Activated CD4-positive, alpha-beta T cell treated with anti-CD3 and anti-CD28 coated beads for 24 hours (primary cell): ENCODE measurements at places on chromosomes 11 and 22.

GRCh38 chr22:19410941-19411689 lies 20.4 kb downstream of the HIRA start:
- no peak for DNase-seq

DNA sequence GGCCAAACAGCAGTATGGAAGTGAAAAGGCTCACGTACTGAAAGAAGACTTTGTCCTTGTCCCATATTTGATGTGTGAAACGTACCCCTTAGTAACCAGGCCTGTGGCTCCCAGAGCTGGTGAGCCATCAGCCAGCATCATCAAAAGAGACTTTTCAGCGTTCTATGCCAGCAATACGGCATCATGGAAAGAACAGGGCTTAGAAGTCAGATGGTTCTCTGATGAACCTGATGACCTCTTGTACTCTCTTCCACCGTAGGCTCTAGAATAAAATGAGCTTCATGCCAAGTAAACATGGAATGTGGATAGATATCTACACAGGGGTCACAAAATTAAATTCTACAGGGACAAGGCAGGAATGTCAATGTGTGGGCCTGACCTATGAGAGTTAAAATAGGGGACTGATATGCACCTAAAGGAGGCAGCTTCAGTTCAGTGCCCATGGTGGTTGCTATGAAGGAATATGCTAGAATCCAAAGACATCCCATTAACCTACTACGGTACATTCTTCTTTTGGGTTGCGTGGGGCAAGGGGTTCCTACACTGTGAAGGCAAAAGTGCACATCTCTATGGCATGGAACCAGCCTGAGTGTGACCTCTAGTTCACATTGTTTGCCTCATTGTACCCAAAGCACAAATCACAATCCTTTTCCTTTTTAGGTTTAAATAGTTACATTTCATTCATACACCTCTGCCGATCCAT lies 130.6 kb downstream of the ETS1 start:
- no peak for DNase-seq

- no peak for DNase-seq
These were observed 57.8 kb downstream of the SPATA19 start for GRCh38 chr11:133787379-133788141.

- DNase-seq: no peak
These were observed 52.6 kb downstream of the KREMEN1 start for GRCh38 chr22:29125443-29125778.

DNA sequence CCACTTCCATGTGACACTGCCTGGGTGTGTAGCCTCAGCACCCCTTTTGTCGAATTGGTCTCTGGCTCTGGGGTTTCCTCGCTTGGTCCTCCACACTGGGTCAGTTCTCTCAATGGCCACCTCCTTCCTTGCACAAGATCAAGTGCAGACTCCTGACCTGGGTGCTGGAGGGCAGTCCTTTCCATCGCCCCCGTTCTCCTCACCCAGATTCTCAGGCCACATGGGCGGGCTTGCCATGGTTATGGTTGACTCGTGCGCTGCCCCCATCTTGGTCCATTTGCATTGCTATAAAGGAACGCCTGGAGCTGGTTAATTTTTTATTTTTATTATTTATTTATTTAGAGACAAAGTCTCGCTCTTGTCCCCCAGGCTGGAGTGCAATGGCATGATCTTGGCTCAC lies 5.5 kb upstream of the PARVB start:
- DNase-seq: no peak

DNA sequence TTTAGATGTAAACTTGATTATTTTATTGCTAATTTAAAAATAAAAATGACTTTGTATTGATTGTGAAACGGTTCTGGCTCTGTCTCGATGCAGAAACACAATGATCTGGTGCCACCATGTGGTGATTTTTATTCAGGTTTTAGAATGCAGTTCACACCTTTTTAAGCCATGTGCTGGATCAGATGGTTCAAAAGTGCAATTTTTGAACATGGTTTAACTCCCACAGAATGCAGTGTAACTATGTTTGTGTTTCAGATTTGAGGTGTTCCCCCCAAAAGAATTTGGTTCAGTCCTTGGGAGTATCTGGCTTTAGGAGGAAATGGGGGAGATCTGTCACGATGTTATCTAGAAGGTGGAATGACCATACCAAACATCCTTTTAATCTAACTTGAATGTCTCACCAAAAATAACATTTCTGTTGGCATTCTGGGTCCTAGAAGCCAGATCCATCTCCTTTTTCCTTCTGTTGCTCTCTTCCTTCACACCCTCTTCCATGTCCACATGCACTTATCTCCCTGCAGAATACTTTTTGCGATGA lies 7.9 kb downstream of the MRPL16 start:
- DNase-seq: no peak
